ENCODE measurements at places on chromosomes 12 and 14. TPM values are rescaled to one million over a fixed set of nuclear protein-coding genes. Genes with fewer than 3 reads are reported as not detected.

DNA sequence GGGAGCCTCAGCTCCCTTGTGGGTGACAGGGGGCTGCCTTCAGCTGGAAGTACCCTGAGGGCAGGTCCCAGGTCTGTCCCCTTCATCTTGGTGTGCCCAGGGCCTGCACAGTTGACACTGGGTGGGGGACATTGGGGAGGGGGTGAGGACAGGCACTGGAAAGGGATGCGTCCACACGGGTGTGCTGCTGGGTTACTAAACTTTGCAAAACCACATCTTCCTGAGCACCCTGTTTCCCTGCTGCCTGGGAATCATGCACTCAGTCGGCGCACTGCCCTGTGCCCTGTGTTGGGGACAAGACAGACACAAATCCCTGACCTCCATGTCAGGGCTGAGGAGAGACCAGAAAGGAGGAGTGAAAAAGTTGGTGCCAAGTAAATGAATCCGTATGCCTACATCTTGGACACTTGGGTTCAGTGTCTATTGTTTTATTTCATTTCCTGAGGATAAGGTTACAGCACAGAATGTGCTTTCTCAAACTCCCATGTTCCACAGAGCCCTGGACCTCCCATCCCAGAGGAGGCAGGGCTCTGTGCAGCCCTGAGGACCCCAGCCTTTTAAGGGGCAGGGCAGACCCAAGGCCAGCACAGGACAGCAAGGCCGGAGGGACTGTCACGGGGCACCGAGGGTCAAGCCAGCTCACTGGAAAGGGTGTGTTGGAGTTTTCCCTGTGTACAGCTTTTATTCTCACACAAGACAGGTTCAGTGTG lies 2.9 kb upstream of the SLC25A29 start:
- no peak for DNase-seq

GRCh38 chr14:62209287-62209899 lies 447.2 kb downstream of the SNAPC1 start:
- DNase-seq, result no peak

DNA sequence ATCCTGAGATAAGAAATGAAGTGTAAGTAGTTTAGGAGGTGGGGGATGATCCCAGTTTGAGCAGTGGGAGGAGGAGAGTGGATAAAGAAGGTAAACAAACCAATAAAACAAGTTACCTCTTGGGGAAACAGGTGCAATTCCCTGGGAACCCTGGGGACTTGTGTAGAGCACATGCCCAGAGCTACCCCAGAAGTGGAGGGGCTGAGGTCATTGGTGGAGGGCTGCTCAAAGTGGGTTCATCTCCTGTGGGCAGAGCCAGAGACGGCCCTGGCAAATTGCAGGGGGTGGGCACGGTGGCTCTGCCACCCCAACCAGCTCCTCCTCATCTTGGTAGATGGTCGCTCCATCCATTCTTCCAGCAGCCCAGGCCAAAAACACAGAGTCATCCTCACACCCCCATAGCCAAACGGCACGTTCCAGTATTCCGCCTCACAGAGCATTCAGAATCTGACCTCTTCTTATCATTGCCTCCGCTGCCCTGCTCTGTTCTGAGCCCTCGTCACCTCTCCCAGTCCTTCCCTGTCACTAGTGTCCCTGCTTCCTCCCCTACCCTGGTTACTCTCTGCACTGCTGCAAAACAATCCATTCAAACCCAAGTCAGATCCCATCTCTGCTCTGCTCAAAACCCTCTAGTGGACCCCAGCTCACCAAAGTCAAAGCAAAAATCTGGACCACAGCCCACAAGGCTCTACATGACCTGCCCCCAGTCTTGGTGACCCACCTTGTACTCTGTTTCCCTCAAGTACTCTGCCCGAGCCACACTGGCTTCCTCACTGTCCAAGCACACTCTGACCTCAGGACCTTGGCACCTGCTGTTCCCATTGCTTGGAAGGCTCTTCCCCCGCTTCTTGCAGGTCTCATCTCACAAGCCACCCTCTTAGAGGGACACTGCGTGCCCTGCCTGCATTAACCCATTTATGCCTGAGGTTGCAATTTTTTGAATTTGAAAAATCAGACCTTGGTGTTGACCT lies 5.5 kb downstream of the CYP46A1 start:
- no peak for DNase-seq

Gene ARF3
- total RNA-seq, result 25.1 TPM

Gene LUM
- total RNA-seq, result 2,635 TPM

Gene PTGDR
- total RNA-seq, result 0.58 TPM

Gene KLRK1
- 1.3 TPM for total RNA-seq

Gene CNIH1
- total RNA-seq, result 78.2 TPM

Gene VWF
- total RNA-seq, result 61.8 TPM

All from urinary bladder (tissue), 4 donors.